ENCODE measurements at places on chromosomes 6 and 20. TPM values are rescaled to one million over a fixed set of nuclear protein-coding genes. Genes with fewer than 3 reads are reported as not detected.

The RSPO3 gene
- total RNA-seq, result not detected

The GJA10 gene
- total RNA-seq, result not detected

The CLVS2 gene
- not detected for total RNA-seq

The OVOL2 gene
- total RNA-seq, result not detected

The SPEF1 gene
- total RNA-seq, result 0.12 TPM

The CCHCR1 gene
- 43.0 TPM for total RNA-seq

The KIAA1755 gene
- total RNA-seq, result not detected

The WFDC2 gene
- not detected for total RNA-seq

The WFDC10B gene
- total RNA-seq, result not detected

The LY6G6C gene
- total RNA-seq, result not detected

The HCRTR2 gene
- total RNA-seq, result not detected

The SPATA25 gene
- total RNA-seq, result 0.90 TPM

The FAM83B gene
- not detected for total RNA-seq

The RBBP8NL gene
- not detected for total RNA-seq

The NMBR gene
- not detected for total RNA-seq

- no peaks in the 10 kb centered on the region for H3K36me3 ChIP-seq
- H3K4me3 ChIP-seq, result no peak overlapping the region
- no peaks in the 10 kb centered on the region for H3K4me1 ChIP-seq
- H3K27ac ChIP-seq, result no peak overlapping the region
Observed at GRCh38 chr20:47776639-47777038, 8.6 kb downstream of the SULF2 start.

GRCh38 chr6:57283911-57284455, 33.4 kb upstream of the PRIM2 start:
- H3K4me1 ChIP-seq, result no peaks in the 10 kb centered on the region
- no peak for DNase-seq
- H3K4me3 ChIP-seq, result no peak overlapping the region
- H3K36me3 ChIP-seq, result no peaks in the 10 kb centered on the region
- H3K27ac ChIP-seq, result no peak overlapping the region
- peaks cover 25% of the 10 kb centered on the region for H3K27me3 ChIP-seq

GRCh38 chr6:74956559-74957428, 249.1 kb downstream of the COL12A1 start:
- DNase-seq, result no peak
- no peaks in the 10 kb centered on the region for H3K27me3 ChIP-seq
- no peak overlapping the region for H3K4me3 ChIP-seq
- H3K36me3 ChIP-seq, result no peaks in the 10 kb centered on the region
- H3K4me1 ChIP-seq, result no peaks in the 10 kb centered on the region

- DNase-seq, result no peak
- no peaks in the 10 kb centered on the region for H3K36me3 ChIP-seq
- H3K4me3 ChIP-seq, result no peak overlapping the region
- H3K4me1 ChIP-seq, result peaks cover 34% of the 10 kb centered on the region
Observed at GRCh38 chr6:157562997-157563396, 182.0 kb downstream of the ZDHHC14 start.

GRCh38 chr6:137956098-137956488, 89.0 kb downstream of the TNFAIP3 start:
- H3K4me3 ChIP-seq, result no peak overlapping the region
- no peak overlapping the region for H3K27ac ChIP-seq
- peaks cover 6% of the 10 kb centered on the region for H3K4me1 ChIP-seq
- peaks cover 5% of the 10 kb centered on the region for H3K36me3 ChIP-seq
- peaks cover 3% of the 10 kb centered on the region for H3K27me3 ChIP-seq

- peaks cover under 1% of the 10 kb centered on the region for H3K27me3 ChIP-seq
- DNase-seq, result no peak
- H3K36me3 ChIP-seq, result no peaks in the 10 kb centered on the region
- no peak overlapping the region for H3K27ac ChIP-seq
- no peak overlapping the region for H3K4me3 ChIP-seq
- peaks cover 8% of the 10 kb centered on the region for H3K4me1 ChIP-seq
Observed at GRCh38 chr20:19734811-19735210, 23.2 kb upstream of the RIN2 start.

DNA sequence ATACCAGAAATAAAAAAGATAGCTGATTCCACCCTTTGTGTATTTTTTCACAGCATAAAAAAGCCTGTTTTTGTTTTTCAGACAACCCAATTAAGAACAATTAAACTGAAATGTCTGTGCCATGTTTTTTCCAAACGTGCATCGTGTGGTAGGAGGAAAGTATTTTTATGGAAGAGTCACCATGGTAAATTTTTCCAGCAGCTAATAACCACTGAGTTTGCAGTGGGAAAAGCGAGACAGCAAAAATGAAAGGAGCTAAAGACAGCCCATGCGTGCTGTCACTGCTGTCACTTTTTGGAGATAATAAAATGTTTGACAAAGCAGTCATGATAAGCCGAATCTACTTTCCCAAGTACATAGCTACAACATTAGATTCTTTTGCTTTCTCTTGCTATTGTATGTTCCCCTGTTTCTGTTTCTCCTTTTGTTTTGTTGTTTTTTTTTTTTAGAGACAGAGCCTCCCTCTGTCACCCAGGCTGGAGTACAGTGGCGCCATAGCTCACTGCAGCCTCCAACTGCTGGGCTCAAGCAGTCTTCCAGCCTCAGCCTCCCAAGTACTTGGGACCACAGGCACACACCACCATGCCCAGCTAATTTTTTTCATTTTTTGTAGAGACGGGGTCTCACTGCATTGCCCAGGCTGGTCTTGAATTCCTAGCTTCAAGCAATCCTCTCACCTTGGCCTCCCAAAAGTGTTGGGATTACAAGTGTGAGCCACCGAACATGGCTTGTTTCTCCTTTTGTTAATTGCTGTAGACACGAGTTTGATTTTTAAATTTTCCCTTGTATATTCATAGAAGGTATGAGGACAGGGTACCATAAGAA, 261.3 kb downstream of the TMEM242 start:
- no peaks in the 10 kb centered on the region for H3K27me3 ChIP-seq
- no peak overlapping the region for H3K4me3 ChIP-seq
- H3K4me1 ChIP-seq, result peaks cover 50% of the 10 kb centered on the region
- DNase-seq, result no peak

- peaks cover 3% of the 10 kb centered on the region for H3K27me3 ChIP-seq
- DNase-seq, result no peak
- H3K27ac ChIP-seq, result no peak overlapping the region
- no peaks in the 10 kb centered on the region for H3K36me3 ChIP-seq
Observed at GRCh38 chr20:48380661-48381060, 447.1 kb downstream of the PREX1 start.

GRCh38 chr6:95364016-95364604, 213.2 kb upstream of the MANEA start:
- H3K36me3 ChIP-seq, result no peaks in the 10 kb centered on the region
- no peak for DNase-seq
- H3K27ac ChIP-seq, result no peak overlapping the region
- no peaks in the 10 kb centered on the region for H3K4me1 ChIP-seq
- H3K27me3 ChIP-seq, result no peaks in the 10 kb centered on the region

GRCh38 chr6:154805288-154805911, 72.2 kb downstream of the SCAF8 start:
- no peaks in the 10 kb centered on the region for H3K27me3 ChIP-seq
- peaks cover 23% of the 10 kb centered on the region for H3K36me3 ChIP-seq
- H3K4me3 ChIP-seq, result no peak overlapping the region
- peaks cover 4% of the 10 kb centered on the region for H3K4me1 ChIP-seq
- DNase-seq, result no peak

GRCh38 chr6:160859822-160860221, 131.7 kb upstream of the MAP3K4 start:
- no peak for DNase-seq
- H3K27me3 ChIP-seq, result no peaks in the 10 kb centered on the region
- no peak overlapping the region for H3K4me3 ChIP-seq
- H3K36me3 ChIP-seq, result no peaks in the 10 kb centered on the region

GRCh38 chr20:63118303-63119120, 97.4 kb downstream of the YTHDF1 start:
- no peak overlapping the region for H3K4me3 ChIP-seq
- no peak for DNase-seq
- H3K27me3 ChIP-seq, result peaks cover 25% of the 10 kb centered on the region
- H3K36me3 ChIP-seq, result no peaks in the 10 kb centered on the region
- no peaks in the 10 kb centered on the region for H3K4me1 ChIP-seq

GRCh38 chr6:109034526-109034925, 60.1 kb downstream of the SESN1 start:
- H3K4me3 ChIP-seq, result no peak overlapping the region
- peaks cover 2% of the 10 kb centered on the region for H3K36me3 ChIP-seq
- peaks cover 33% of the 10 kb centered on the region for H3K4me1 ChIP-seq

GRCh38 chr20:62536871-62537401, 61.1 kb upstream of the GATA5 start:
- no peak overlapping the region for H3K4me3 ChIP-seq
- H3K27me3 ChIP-seq, result no peaks in the 10 kb centered on the region
- H3K27ac ChIP-seq, result no peak overlapping the region

DNA sequence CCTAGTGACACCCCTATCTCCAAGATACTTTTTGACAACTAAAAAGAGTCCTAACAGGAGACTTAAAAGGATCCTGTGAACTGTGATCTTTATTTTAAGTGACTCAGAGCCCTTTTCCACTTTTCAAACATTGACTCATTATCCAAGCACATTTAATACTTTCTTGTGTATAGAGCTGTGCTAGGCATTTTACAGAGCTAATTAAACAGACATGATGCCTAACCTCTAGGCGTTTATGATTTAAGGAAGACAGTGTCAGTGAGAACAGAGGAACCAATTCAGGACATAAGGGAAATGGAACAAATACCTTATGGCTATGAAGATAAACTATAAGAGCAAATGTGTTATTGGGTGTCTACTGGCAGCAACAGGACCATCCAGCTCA, 282.6 kb downstream of the TPBG start:
- H3K36me3 ChIP-seq, result no peaks in the 10 kb centered on the region
- no peak for DNase-seq
- H3K27ac ChIP-seq, result no peak overlapping the region

- peaks cover 1% of the 10 kb centered on the region for H3K27me3 ChIP-seq
- H3K4me3 ChIP-seq, result no peak overlapping the region
- no peak for DNase-seq
- H3K4me1 ChIP-seq, result no peaks in the 10 kb centered on the region
Observed at GRCh38 chr6:22364306-22364705, 67.5 kb upstream of the PRL start.

DNA sequence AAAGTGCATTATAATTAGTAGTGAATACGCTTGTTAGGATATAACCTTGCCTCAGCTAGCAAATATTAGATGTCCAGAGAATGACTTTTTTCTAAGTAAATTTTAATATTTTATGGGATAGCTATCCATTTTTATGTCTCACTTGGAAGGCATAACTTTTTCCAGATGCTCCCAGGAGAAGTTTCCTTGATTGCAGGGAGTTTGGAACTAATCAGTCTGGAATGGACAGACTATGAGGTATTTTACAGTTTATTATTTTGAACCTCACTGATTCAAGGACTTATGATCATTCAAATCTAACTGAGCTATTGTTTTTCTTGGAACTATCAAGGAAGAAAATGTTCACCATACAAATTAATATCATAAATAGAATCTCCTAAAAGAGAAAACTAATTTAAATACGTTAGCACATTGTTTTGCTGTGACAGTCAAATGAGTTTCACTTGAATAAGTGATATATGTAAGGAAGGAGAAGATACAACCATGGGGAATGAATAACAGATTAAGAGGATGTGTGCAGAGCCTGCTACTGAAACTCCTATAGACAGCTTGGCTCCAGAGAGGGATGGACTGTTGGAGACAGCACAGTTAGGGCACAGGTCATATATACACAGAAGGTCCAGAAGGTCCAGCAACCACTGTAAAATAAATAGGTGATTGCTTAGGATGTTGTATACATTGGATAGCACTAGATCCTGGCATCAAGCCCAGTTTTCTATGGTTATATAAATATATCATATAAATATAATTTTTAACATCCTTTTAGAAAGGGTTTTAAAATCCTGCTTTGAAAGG, 20.6 kb upstream of the LCA5 start:
- no peak overlapping the region for H3K27ac ChIP-seq
- H3K27me3 ChIP-seq, result no peaks in the 10 kb centered on the region
- no peak overlapping the region for H3K4me3 ChIP-seq
- DNase-seq, result no peak
- no peaks in the 10 kb centered on the region for H3K4me1 ChIP-seq

GRCh38 chr6:45500924-45501816, 123.4 kb upstream of the SUPT3H start:
- DNase-seq, result no peak
- H3K27ac ChIP-seq, result no peak overlapping the region
- no peak overlapping the region for H3K4me3 ChIP-seq
- H3K27me3 ChIP-seq, result no peaks in the 10 kb centered on the region
- H3K36me3 ChIP-seq, result peaks cover 14% of the 10 kb centered on the region
- H3K4me1 ChIP-seq, result peaks cover 12% of the 10 kb centered on the region

GRCh38 chr6:87971605-87972262, 75.9 kb upstream of the SPACA1 start:
- H3K4me1 ChIP-seq, result no peaks in the 10 kb centered on the region
- no peaks in the 10 kb centered on the region for H3K27me3 ChIP-seq
- H3K36me3 ChIP-seq, result no peaks in the 10 kb centered on the region
- H3K4me3 ChIP-seq, result no peak overlapping the region

GRCh38 chr6:39812853-39813533, 20.8 kb downstream of the DAAM2 start:
- H3K4me1 ChIP-seq, result no peaks in the 10 kb centered on the region
- H3K36me3 ChIP-seq, result no peaks in the 10 kb centered on the region
- H3K4me3 ChIP-seq, result no peak overlapping the region
- H3K27me3 ChIP-seq, result peaks cover 16% of the 10 kb centered on the region
- H3K27ac ChIP-seq, result no peak overlapping the region

DNA sequence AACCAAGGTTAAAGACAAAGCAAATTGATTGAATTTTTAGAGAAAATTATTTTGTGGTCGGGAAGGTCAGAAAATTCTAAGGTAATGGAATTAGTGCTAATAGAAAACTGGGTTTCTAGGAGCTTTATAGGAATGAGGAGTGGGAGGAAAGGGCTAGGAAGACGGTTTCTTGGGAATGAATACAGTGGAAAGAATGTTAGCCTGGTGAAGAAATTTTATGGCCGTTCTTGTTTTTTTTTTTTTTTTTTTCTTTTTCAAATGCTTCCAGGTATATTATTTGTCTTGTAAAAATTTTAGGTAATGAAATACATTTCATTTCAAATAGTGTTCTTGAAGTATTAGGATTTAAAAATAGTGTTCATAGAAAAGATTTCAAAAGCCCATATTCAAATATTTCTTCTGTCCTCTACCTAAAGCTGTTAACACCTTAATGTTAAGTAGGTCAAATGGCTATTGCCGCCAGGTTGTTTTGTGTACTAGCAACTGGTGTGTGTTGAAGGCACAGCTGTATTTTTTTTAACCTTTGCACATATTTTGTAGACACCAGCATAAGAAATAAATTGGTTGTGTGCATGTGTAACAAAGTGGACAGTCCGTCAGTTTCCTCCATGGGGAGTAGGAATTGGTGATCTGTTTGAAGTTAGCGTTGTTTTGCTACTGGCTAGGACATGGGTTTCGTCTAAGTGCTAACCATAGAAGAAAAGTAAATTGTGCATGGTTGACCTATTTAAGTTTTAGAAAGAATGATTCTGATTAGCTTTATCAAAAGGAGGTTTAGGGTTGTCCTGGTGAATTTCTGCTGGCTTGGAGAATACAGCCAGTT, 32.3 kb downstream of the AFDN start:
- H3K36me3 ChIP-seq, result peaks cover 3% of the 10 kb centered on the region
- DNase-seq, result no peak

GRCh38 chr6:55449225-55449624, 122.0 kb downstream of the GFRAL start:
- H3K27me3 ChIP-seq, result no peaks in the 10 kb centered on the region
- H3K36me3 ChIP-seq, result no peaks in the 10 kb centered on the region
- no peaks in the 10 kb centered on the region for H3K4me1 ChIP-seq

GRCh38 chr6:167720456-167721285, 106.0 kb upstream of the AFDN start:
- H3K27me3 ChIP-seq, result peaks cover 65% of the 10 kb centered on the region
- no peak overlapping the region for H3K27ac ChIP-seq
- DNase-seq, result no peak
- no peak overlapping the region for H3K4me3 ChIP-seq
- H3K36me3 ChIP-seq, result no peaks in the 10 kb centered on the region
- H3K4me1 ChIP-seq, result no peaks in the 10 kb centered on the region

All from activated naive CD8-positive, alpha-beta T cell treated with anti-CD3 and anti-CD28 coated beads for 36 hours (primary cell).